ENCODE measurements at places on chromosomes 16 and 17.

DNA sequence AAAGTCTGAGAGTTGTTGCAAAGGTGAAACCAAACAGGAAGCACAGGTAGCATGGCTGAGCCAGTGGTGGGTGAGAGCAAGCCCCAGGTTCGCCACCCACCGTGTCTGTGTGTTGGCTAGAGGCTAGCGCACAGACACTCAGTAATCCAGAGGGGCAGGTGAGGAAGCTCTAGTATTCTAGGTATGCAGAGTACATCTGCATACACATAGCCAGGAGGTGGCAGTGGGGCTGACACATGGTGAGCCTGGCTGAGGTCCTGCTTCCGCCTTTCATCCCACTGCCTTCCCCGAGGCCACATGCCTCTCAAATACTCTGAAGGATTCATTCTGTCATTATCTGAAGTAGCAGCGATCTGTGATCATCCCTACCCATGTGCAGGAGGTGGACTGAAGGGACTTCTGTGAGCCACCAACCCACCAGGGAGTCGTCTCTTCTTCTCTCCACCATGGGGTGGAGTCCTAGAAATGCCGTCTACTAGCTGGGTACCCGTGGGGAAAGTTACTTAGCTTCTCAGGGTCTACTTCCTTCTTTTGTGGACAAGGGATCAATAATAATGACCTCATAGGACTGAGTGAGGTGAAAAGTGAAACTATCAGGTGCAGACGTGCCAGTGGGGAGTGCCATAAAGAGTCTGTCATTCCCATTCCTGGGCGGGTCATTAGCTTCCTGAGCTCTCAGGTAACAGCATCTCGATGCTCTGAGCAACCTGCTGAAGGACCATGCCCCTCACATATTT is 36.0 kb upstream of the ICAM2 start:
- DNase-seq: no peak

DNA sequence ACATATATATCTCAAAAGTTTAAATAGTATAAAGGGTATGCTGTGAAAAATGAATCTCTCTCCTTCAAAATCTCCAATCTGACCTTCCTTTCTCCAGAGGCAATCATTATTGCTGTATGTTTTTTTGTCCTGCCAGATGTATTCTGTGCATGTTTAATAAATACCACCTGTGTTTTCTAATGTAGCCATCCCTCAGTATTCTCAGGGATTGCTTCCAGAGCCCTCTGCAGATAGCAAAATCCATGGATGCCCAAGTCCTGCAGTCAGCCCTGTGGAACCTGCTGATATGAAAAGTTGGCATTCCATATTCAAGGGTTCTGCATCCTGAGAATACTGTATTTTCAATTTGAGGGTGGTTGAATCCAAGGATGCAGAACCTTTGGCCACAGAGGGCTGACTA is 42.9 kb downstream of the BPTF start:
- no peak for DNase-seq

DNA sequence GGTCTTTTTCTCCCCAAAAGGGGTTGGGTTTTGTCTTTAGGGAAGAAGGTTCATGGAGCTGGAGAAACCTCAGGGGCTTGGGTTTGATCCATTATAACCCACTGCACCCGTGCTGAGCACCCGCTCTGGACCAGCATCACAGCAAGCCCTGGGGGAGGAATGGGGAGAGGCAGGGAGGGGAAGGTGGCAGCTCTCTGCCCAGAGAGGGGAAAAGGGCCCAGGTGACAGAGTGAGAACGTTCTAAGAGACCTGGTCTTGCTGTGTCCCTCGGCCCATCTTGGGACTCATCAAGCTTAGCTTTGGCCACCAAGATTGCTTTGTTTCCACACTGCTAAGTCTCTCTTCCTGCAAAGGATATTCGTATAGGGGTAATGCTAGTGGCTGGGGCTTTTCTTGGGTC is 38.2 kb upstream of the TAC4 start:
- no peak for DNase-seq

DNA sequence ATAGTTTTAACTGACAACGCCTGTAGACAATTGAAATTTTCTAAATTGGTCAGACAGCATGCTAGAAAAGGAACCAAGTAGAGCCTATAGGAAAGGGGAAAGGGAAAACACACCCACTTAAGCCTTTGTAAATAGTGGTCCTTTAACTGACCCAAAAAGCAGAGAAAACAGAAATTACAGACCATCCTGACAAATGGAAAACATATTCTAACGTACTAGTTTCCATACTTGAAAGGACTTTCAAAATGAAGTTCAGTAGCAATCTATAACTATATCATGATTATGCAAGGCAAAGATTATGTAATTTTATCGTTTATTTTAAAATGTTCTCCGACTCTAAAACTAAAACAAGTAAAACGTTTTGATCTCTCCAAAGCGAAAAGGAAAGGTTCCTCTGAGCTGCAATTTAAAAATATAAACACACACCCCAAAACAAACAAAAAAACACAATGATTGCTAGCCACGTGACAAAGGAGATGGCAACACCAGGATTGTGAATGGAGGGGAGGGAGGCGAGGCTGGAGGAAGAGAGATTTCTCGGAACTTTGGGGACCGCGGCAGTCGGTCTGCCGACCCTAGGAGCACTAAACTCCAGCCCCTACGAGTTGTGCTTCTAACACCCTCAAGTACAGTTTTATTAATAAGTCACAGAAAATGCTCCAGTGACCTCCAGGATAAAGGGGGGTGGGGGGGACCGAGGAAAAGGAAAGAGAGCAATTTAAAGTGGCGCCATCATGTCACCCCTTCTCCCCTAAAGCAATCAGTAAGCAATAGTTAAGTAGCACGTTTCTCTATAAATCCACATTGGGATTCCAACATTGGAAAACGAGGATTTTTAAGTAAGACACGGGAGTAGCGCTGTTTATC is 1.7 kb downstream of the KANSL1 start:
- no peak for DNase-seq

- DNase-seq: no peak
These were observed 7.9 kb upstream of the WFIKKN1 start for GRCh38 chr16:622920-623280.

DNA sequence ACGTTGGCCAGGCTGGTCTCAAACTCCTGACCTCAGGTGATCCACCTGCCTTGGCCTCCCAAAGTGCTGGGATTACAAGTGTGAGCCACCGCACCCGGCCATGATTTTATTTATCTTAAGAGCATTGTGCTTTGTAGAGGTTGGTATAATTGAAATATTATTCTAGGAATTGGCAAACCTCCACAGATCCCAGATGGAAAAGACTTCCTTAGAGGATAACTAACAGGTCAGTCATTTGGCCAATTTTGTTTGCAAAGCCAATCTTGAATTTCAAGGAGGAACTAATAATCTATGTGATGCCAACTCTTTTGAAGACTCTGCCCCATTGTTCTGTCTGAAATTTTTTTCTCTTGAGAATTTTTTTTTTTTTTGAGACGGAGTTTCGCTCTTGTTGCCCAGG is 46.7 kb upstream of the SLC5A10 start:
- no peak for DNase-seq

DNA sequence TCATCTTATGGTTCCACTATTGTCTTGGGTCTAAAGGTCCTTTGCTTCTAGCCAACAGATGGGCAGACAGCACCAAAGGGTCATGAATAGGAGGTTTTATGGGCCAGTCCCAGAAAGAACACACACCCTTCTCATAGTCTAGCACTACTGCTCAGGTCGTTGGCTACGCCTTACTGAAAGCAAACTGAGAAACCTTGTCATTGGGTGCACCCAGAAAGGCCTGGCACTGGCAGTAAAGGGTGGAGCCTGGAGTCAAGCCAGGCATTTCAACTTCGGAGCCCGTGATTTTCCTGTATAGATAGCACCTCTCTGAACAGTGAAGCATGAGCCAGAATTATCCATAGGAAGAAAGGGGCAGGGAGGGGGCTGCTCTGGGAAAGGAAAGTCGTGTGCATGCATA is 74.9 kb downstream of the VAT1L start:
- no peak for DNase-seq

DNA sequence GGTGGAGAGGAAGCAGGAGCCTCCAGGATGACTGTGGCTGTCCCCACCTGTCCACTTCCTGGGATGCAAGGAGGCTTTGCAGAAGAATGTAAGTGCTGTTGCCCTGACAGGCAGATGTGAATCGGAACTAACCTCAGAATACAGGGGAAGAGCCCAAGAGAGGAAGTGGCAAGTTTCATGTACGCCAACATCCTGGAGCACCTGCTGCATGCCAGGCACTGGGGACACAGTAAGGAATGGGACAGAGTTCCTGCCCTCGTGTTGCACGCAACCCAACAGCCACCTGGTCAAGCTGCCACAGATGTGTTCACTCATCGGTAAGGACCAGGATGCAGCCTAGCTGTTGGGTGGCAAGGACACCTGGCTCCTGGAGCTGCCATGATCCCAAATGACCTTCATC is 98.6 kb upstream of the RPL38 start:
- no peak for DNase-seq

DNA sequence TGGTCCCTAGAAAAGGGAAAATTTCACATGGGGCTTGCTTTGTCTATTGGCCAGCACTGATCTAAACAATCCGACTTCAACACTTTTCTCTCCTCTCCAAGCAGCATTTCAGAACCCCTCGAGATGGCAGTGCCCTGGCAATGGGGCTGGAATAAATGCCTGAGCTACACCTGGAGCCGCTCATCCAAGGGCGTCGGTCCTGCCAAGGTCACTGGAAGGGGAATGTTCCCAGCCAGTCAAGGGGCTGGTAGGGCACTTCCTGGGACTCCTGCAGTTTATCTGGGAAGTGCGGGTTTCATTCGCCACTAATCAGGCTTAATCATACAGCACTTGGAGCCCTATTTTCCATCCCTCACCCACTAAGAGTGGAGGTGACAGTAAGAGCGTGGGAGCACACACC is 17.1 kb downstream of the MEAK7 start:
- DNase-seq: no peak

DNA sequence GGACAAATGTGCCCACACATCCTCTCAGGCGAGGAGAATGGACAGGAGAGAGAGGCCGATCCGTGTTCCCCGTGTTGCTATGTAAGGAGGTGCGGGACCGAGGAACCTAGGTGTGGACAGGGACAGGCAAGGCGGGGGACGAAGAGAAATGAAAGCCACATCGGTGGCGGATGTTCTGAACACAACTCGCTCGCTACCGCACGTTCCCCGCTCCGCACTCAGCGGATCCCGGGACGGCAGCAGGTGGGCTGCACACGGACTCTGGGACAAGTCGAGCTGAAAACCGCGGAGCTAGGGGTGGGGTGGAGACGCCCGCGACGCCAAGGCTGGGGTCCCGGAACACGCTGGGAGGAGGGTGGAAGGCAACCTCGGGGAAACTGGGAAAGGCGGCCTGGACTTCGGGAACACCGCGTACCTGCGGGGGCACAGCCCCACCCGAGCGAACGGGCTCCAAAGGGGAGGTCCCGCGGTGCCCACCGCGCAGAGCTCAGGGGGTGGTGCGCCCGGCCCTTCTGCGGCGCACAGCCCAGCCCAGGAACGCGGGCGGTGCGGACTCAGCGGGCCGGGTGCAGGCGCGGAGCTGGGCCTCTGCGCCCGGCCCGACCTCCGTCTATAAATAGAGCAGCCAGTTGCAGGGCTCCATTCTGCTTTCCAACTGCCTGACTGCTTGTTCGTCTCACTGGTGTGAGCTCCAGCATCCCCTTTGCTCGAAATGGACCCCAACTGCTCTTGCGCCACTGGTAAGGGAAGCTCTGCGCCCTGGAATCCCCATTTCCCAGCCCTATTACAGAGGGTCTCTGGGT is at the start of gene MT1E:
Gene MT1E, plus strand, starts transcription at position 642 of the 803 bp plus-strand sequence. Its CDS starts 71 bp downstream, at position 713.
- DNase-seq: no peak

DNA sequence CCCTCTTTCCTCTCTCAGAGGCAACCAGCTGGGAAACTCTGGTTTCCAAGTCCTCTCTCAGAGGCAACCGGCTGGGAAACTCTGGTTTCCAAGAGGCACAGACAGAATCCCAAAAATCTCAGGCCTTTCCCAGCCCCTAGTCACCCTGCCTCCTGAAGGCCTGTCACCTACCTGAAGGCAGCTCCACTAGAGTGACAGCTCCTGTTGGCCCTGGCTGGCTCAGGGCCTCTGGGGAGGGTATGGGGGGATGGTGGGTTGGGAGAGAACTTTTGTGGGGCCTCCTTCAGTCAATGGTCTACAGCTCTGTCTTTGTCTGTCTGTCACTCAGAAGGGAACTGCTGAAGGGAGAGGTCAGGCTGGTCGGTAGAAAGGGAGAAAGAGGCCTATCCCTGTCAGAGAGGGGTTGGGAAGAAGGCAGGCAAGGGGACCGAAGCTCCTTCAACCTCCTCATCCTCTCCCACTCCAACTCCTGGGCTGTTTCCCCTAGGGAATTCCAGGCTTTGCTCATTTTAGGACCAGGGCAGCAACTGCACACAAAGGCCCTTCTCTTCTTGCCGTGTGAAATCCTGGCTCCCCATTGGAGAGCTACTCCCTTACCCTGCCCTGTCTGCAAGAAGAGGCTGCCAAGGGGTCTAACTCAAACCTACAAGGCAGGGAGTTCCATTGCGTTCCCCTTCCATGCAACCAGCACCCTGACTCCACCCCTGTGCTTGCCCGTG is 23.6 kb downstream of the COPZ2 start:
- DNase-seq: no peak

DNA sequence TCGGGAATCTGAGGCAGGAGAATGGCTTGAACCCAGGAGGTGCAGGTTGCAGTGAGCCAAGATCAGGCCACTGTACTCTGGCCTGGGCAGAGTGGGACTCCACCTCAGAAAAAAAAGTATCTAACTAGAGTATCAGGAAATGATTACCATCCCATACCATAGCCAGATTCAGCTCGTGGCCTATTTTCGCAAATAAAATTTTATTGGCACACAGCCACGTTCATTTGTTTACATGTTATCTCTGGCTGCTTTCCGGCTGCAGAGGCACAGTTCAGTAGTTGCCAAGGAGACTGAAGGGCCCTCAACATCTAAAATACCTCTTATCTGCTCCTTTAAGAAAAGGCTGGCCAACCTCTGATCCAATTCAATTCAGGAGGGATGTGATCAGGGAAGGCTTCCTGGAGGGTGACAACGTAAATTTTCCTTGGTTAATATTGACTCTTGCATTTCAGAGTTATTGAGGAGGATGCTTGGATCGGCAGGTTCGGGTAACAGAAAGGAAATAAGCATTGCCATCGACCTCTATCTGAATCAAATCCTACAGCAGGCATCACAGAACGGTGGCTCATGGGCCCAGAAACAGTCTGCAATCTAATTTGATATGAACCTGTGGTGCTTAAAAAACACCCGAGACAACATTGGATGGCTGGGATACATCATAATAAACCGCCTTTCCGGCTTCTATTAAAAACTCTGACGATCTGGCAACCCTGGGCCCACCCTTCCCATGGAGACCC is 73.8 kb downstream of the XYLT1 start:
- no peak for DNase-seq

DNA sequence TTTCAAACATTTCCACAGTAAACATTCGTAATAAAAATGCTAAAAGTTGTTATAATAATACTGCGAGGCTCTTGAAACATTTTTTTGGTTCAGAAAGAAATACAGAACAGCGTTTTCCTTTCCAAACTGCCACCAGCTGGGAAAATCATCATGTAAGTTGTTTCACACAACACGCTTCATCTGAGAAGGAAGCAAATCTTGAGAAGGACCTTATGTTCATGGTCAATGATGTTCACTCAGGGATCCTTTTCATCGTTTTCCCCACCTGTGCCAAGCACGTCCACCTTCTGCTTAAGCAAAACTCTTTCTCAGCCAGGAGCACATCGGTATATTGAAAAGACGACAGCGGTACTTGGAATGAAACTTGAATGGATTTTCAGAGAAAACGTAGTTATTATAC is 274.5 kb upstream of the ELAC2 start:
- no peak for DNase-seq
